Left renal cortex interstitium (tissue), 4 donors: ENCODE measurements at places on chromosomes 3 and 15. TPM values are rescaled to one million over a fixed set of nuclear protein-coding genes. Genes with fewer than 3 reads are reported as not detected.

FEZF2 gene
- polyA plus RNA-seq, result not detected

SAMMSON gene
- polyA plus RNA-seq, result not detected

GPR27 gene
- 7.5 TPM for polyA plus RNA-seq

KLHL6 gene
- polyA plus RNA-seq, result 1.6 TPM

GOLGA6D gene
- polyA plus RNA-seq, result 0.16 TPM

- DNase-seq, result peak; percentile 12
Observed at GRCh38 chr3:133413161-133414020, 13.5 kb downstream of the BFSP2 start.

DNA sequence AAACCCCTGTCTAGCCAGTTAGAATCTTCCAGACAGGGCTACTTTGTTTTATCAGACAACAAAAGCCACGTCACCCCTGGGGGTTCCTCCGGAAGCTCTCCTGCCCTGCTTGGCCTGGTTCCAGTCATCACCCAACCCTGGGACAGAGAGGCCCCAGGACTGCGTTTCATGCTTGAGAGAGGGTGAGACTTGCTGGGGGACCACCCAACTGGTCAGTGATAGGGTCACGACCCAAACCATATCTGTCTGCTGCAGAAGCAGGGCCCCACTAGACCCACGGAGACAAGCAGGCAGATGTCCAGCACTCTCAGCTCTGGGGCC lies 1.2 kb downstream of the NT5DC2 start:
- DNase-seq, result no peak

- DNase-seq, result no peak
Observed at GRCh38 chr3:113268311-113268710, 57.0 kb downstream of the BOC start.

DNA sequence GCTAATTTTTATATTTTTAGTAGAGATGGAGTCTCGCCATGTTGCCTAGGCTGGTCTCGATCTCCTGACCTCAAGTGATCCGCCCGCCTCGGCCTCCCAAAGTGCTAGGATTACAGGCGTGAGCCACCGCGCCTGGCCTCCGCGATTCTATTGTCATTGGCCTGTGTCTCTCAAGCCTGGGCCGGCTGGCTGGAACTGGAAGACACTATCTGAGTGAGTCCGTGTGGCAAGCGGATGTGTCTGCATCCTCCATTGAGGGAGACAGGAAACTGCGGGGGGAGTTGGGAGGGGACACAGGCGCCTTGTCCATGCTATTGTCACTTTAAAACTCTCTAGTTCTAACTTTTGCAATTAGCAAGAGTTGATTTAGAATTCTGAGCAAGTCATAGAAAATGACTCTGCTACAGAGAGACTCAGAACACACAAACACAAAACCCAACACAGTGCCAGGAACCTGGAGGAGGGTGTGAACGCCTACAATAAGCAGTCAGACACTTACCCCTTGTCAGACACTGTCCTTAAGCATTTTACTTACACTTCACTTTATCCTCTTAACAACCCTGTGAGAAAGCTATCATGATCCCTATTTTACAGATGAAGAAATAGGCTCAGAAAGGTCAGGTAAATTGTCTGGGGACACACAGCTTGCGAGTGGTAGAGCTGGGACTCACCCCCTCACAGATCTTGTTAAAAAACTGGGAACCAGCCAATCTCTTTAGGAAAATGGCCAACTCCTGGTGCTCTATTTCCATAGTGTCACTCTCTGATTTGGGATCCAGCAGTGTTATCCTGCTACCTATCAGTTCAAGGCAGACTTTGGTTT lies 38.7 kb downstream of the ANP32A start:
- DNase-seq, result no peak

- no peak for DNase-seq
Observed at GRCh38 chr3:163936543-163936942, 1141.8 kb downstream of the SI start.
